ENCODE measurements at places on chromosomes 7 and 10. TPM values are rescaled to one million over a fixed set of nuclear protein-coding genes. Genes with fewer than 3 reads are reported as not detected.

The PNLIPRP3 gene
- total RNA-seq = not detected

The DYDC2 gene
- not detected for total RNA-seq

The ATOH7 gene
- 0.07 TPM for total RNA-seq

The TMEM229A gene
- total RNA-seq = not detected

The KCNH2 gene
- 0.30 TPM for total RNA-seq

The EMX2 gene
- total RNA-seq = not detected

DNA sequence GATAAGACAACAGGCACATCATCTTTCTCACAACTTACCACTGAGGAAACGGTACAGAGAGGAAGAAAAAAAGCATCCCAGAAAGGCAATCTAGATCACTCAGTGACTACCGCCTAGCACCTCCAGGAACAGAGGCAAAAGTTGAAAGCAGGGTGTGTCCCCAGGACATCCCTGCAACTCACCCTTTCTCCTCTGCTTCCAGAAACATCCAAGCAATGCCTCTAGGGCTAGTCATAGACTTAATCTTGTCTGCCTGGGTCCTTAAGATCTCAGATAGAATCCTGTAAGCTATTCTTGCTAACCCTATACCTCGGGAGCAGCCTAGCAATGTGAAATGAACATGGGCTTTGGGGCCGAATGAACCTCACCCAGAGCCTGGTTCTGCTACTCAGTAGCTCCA, 18.8 kb upstream of the PDCD4 start:
- no peak for DNase-seq

- DNase-seq = peak; percentile 20
Observed at GRCh38 chr7:2471396-2471795, 4.8 kb downstream of the GRIFIN start.

- DNase-seq = peak; percentile 95
Observed at GRCh38 chr7:22569586-22570321, 69.8 kb upstream of the STEAP1B start.

DNA sequence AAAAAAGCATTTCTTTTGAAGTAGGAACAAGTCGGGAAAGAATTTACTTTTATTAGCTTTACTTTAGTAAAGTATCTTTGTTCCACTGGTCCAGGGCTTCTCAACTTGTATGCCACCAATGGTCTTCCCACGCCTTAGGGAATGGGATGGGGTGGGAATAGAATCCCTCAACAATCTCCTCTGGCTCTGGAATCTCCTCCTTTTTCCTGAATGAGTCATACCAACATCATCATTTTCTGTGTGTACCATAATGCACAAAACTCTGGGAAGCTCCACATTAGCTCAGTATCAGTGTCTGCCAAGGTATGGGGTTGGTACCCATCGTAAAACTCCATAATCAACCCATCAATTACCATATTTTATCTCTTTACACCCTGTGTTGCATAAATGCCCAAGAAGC, 159.4 kb upstream of the BMPER start:
- DNase-seq = peak; percentile 33

DNA sequence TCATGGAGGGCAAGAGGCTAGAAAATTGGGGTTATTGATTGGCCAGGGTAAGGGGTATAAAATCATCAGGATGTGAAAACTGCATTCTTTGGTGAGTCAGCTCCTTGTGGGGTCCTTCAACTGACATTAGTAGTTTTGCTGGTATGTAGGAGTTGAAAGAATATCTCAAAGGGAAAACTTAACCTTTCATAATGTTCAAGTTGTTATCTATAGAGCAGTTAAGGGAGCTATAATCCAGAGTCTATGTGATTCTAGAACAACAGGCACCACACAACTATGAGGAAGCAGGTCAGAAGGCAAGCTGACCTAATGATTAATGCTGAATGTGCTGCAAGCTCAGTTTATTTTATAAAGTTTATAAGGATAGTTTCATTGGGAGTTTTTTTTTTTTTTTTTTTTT, 13.7 kb downstream of the PRPS1L1 start:
- peak; percentile 46 for DNase-seq

- DNase-seq = no peak
Observed at GRCh38 chr10:129742742-129743550, 221.1 kb downstream of the EBF3 start.

GRCh38 chr7:129698516-129699418, 87.2 kb downstream of the NRF1 start:
- DNase-seq = no peak

DNA sequence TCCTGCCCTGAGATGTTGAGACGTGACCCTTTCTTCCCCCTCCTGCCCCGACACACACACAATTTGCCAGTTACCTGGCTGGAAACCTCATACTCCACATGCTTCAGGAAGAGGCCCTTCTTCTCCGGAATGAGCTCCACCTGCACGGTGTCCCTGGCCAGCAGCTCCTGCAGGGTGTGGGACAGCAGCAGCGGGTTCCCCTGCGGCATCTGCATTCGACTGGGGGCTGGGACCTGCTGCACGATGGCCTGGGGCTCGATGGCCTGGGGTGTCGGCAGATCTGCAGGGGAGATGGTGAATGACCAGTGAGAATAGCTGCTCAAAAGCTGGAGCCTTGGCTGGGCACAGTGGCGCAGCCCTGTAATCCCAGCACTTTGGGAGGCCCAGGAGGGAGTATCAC, 36.0 kb downstream of the NUDT1 start:
- DNase-seq = no peak

DNA sequence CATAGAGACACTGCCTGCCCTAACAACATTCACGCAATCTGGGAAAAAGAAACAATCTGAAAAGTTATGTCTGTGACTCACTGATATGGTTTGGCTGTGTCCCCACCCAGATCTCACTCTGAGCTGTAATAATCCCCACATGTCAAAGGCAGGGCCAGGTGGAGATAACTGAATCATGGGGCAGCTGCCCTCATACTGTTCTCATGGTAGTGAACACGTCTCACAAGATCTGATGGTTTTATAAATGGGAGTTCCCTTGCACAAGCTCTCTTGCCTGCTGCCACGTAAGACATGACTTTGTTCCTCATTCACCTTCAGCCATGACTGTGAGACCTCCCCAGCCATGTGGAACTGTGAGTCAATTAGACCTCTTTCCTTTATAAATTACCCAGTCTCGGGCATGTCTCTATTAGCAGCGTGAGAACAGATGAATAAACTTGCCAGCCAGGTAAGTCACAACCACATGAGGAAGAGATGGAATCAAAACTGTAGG, 341.5 kb upstream of the AOAH start:
- peak; percentile 77 for DNase-seq

DNA sequence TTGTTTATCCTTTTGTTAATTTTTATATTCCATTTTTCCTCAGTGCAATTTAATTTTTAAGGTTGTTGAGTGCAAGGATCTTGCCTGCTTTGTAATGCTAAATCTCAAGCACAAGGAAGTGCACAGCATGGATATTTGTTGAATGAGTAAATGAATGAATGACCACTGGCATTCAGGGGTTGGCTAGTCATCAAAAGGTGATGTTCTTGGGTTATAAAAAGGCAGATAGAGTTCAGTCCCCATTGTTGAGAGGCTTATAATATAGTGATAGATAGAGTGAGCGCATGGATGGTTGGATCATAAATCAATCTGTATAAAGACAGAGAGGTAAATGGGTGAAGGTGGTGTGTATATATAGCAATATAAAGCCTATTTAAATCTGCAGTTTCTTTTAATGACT, 193.2 kb upstream of the KLF6 start:
- DNase-seq = peak; percentile 76

DNA sequence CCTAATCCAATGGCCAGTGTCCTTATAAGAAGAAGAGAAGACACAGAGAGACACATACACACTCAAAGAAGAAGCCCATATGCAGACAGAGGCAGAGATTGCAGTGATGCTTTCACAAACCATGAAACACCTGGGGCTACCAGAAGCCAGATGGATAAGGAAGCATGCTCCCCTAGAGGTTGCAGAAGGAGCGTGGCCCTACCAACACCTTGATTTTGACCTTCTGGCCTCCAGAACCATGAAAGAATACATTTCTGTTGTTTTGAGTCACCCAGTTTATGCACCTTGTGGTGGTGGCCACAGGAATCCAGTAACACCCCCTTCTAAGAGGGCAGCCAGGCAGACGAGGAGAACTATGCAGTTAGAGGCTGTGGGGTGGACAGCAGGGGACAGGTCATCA, 43.5 kb downstream of the AOC1 start:
- DNase-seq = peak; percentile 12

GRCh38 chr7:110061387-110061786, 1029.5 kb upstream of the LRRN3 start:
- no peak for DNase-seq

All from M059J (cell line).